ENCODE measurements at places on chromosomes 1 and 21. TPM values are rescaled to one million over a fixed set of nuclear protein-coding genes. Genes with fewer than 3 reads are reported as not detected.

Gene KCNQ4
- 0.98 TPM for total RNA-seq

Gene PCAT6
- not detected for total RNA-seq

Gene LINGO4
- total RNA-seq, result 0.40 TPM

Gene ZMYND12
- 9.1 TPM for total RNA-seq

Gene E2F2
- total RNA-seq, result 4.9 TPM

DNA sequence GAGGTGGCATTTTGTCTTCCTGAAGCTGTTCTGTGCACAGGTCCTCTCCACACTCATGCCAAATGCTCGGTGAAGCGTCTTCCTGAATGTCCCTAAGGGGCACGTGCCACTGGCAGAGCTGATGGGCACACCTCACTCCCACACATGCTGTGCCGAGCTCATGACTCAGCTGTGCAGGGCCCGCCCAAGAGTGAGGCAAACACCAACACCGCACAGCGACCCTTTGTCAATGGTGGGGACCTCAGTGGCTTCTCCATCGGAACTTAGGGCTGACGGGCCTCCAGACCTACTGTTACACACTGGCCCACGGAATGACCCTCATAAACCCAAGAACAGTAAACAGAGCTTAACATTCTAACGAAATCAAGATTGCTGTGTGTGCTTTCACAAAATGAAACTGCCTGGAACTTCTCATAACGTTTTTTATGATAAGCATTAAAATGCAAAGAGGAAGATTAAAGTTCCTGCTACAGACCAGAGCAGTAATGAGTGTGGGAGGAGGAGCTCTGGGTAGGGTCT lies 89.3 kb downstream of the SIM2 start:
- DNase-seq, result no peak

- DNase-seq, result peak; percentile 96
These were observed 82.5 kb upstream of the ZNF648 start for GRCh38 chr1:182143825-182144645.

DNA sequence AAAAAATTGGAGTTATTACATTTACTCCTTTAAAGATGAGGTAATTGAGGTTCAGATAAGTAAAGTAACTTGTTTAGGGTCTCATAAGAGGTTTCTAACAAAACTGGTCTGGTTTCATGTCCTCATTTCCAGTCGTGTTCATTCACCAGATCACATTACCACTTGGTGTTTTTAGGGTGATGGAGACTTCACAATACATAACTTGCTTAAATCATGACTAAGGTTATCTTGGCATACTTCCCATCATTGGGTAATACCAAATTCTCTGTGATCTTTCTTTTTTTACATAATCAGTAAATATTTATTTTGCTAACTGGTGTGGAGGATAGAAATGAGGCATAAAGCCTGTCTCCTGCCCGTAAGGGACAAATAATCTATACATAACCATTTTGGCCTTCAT lies 31.6 kb upstream of the RPTN start:
- DNase-seq, result peak; percentile 41

DNA sequence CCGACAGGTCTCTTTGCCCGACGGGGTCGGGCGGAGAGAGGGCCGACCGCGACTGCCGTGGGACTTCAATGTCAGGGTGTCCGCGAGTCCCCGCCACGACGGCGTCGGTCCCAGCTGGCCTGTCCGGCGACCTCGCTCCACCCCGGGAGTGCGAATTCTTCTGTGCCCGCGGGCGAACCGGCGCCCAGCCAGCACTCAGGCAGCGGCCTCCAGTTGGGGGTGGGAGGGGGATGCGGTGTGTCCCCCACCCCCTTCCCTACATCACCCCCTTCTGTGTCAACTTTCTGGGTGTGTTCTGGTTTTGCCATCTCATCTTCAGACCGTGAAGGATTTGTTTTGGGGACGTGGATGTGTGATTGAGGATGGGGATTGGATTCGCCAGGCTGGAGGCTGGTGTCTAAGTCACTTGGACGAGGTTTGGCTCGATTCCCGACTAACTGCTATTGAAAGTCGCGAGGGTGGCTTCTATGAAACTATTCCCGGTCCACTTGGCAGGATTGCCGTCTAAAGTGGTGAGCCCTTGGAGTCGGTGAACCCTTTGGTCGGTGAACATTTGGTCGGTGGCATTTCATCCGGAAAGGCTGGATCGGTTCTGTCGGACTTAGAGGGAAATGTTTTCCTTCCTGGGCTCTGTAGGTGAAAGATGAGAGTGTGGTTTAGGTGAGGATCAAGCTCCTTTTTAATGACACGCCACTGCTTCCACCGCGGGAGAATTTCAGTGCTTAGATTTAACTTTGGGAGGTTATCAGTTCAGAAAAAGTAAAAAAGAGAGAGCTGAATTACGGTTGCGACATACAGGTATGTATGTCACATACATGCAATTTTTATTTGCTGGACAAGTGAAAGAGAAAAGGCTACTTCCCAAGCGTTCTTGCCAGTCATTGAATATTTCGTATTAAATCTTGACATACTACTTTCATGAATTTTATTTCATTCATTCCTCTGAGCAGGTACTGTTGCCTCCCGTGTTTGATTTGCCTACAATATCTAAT lies 771 bp downstream of the ABCD3 start:
- peak; percentile 59 for DNase-seq

DNA sequence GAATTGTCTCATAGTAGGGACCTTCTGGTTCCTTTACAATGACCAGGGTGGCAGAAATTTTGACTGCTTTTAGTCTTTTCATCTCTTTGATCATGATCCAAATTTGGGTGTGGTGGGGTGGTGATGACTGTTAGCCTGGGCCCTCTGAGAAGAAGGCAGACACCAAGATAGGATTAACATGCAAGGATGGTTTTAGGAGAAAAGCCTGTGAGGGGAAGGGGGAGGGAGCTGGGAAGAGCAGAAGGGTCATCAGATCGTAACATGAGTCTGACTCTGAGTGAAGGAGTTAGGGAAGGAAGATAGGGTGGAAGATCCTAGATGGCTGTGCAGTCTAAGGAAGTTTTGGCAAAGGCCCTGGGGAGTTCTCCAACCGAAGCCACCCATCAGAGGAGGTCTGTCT lies 28.5 kb upstream of the CAMSAP2 start:
- no peak for DNase-seq

DNA sequence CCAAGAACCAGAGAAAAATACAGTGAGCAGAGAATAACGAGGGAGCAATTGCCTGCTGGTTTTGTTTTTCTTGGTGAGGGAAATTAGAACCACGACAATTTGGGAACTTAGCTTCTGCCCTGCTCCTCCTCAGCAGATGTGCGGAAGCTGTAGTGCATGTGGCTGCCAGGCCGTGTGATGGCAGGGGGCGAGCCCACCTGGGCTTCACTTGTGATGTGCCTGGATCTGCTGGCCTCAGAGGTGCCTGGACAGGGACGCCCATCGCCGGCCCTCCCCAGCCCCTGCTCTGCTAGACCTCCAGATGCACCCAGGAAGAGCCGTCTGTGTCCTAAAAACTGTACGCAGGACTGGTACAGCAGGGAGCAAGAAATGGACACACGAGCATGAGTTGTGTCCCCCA lies 28.5 kb upstream of the C1orf174 start:
- DNase-seq, result no peak

- DNase-seq, result no peak
These were observed 61.1 kb upstream of the C1orf87 start for GRCh38 chr1:60134716-60135115.

DNA sequence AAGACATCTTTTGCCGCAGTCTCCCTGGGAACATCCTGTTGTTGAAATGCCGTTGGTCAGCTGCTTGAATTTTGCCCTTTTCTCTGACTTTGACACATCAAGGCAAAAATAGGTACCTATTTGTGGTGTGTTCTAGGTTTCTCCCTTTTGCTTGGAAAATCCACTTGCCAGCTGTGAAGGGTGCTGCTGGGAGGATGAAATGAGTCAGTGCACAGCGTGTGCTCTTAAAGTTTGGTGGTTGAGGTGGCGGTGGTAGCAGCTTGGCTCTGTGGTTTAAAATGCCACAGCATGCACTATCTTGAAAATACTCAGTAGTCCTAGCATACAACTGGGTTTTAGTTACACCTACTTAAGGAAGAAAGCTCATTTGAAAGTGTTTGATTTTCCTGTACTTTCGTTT lies 183.8 kb downstream of the DHRS3 start:
- no peak for DNase-seq
